ENCODE measurements at places on chromosomes 5 and 9. TPM values are rescaled to one million over a fixed set of nuclear protein-coding genes. Genes with fewer than 3 reads are reported as not detected.
A peak's percentile ranks its signal among the peaks of the same experiment; 100 is the strongest.

DNA sequence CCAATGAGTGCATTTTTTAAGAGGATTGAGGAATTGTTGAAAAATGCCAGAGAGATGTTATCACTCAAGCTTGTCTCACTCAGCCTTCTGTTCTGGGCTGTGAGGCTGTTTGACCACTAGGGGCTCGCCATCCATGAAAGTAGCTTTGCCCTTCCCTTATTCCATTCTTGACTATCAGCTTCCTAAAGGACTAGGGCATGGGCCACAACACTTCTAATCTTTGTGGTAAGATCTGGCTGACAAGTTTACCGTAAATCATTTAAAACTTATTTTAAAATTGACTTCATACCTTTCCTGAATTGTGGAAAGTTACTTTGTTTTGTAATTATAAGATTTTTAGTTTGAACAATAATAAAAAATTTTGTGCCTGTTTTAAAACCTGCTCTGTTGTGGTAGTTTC lies 49.5 kb downstream of the TJP2 start:
- peak; percentile 46 for DNase-seq

PCDHGA3 gene
- polyA plus RNA-seq = not detected

DNA sequence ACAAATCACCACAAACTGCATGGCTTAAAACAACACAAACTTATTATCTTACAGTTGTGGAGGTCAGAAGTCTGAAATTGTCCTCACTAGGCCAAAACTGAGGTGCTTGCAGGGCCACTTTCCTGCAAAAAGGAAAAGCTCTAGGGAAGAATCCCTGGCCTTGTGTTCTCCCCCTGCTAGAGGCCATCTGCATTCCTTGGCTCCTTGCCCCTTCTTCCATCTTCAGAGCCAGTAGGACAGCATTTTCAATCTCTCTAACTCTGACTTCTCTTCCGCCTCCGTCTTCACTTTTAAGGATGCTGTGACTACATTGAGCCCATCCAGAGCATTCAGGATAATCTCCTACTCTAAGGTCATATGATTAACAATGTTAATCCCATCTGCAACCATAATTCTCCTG lies 236.6 kb downstream of the CDK5RAP2 start:
- no peak for DNase-seq

DNA sequence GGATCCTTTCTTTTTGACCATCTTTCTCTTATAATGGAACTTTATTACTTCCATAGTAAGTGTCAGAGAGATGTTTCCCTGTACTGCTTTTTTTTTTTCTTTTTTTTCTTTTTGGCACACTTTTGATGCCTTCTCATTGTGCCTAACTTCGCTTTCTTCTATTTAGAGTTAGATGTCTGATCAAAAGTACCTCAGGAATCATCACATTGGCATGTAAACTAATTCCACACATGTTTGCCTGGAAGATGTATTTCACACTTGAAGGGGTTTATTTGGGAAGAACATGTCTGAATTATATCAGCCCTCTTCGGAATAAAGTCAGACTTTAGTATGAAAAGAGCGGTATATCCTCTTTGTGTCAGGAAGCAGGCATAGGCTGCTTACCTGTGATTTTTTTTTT lies 35.1 kb downstream of the SMARCA2 start:
- DNase-seq = no peak

PCDHGA8 gene
- polyA plus RNA-seq = 0.10 TPM

DNA sequence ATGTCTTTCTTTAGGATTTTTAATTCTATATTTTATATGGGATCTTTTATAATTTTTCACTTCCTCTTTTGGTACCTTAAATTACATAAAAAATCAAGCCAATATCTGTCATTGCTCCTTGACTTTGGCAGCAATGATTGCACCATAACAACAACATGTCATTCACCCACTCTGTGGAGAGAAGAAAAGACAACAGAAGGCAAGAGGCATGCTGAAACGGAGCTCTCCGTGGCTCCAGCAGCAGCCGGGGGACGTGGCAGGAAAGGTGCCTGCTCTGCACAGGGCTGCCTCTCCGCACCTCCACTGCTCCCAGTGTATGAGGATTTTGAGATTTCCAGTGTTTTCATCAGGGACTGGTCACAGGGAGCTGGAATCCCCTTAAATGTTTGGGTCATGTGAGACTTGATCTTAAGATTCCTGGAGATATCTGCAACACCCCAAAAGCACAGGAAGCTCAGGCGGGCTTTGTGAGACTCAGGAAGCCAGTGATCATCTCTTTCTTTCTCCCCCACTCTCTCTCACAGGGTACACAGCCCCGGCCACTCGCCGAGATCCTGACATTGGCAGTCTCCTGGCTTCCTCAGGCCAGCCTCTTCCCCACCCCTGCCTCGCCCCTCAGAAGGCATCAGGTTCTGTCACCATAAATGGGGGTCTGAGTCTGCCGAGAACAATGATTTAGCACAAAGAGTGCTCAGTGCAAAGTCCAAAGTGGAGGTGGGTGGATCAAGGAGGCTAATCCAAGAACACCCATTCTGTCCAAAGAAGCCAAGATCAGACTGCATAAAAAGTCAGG lies 74.6 kb downstream of the ACTL7B start:
- DNase-seq = peak; percentile 27

- no peak for DNase-seq
Observed at GRCh38 chr9:26264709-26265601, 586.7 kb upstream of the TUSC1 start.

FBP1 gene
- 207 TPM for polyA plus RNA-seq

GRCh38 chr5:84272771-84273516 lies 111.7 kb downstream of the EDIL3 start:
- no peak for DNase-seq

- no peak for DNase-seq
Observed at GRCh38 chr9:121141706-121142105, 60.0 kb downstream of the RAB14 start.

GPR151 gene
- polyA plus RNA-seq = 0.01 TPM

DNA sequence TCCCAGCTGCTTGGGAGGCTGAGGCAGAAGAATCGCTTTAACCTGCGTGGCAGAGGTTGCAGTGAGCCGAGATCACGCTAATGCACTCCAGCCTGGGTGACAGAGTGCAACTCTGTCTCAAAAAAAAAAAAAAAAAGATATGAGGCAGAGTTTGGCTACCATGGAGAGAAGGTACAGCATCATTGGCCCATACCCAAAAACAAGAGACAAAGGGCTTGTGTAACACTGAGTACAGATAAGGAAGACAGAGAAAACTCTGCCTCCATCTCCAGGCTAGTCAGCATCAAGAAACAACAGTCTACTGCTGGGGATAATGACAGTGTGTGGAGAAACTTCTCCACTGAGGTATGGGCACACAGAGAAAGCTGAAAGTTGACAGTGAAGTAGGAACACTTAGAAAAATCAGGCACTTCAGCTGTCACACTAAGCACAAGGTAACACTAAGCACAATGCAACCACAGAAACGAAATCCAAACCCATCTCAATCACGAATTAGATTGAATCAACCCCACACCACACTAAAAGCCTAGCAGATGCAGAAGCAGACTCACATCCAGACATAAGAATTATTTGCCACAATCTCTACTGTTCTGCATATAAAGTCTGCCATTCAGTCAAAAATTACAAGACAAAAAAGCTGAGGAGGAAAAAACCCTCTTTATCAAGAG lies 10.5 kb downstream of the PJA2 start:
- DNase-seq = no peak

DNA sequence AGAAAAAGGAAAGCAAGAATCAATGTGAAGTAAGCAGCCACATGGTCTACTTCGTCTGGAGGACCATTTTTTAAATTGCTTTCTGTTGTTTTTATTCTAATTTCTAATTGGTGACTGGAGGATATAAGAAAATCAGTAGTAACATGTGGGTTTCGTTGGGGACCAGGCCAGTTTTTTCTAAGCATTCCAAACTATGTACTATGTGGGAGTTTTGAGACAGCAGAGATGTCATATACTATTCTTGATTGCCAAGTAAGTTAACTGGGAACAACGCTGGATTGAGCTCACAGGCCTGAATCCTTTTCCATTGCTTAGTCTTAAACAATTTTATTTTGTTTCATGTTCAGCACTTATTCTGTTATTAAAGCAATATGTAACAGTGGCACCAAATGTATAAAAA lies 225.7 kb downstream of the TMEM167A start:
- DNase-seq = no peak

DNA sequence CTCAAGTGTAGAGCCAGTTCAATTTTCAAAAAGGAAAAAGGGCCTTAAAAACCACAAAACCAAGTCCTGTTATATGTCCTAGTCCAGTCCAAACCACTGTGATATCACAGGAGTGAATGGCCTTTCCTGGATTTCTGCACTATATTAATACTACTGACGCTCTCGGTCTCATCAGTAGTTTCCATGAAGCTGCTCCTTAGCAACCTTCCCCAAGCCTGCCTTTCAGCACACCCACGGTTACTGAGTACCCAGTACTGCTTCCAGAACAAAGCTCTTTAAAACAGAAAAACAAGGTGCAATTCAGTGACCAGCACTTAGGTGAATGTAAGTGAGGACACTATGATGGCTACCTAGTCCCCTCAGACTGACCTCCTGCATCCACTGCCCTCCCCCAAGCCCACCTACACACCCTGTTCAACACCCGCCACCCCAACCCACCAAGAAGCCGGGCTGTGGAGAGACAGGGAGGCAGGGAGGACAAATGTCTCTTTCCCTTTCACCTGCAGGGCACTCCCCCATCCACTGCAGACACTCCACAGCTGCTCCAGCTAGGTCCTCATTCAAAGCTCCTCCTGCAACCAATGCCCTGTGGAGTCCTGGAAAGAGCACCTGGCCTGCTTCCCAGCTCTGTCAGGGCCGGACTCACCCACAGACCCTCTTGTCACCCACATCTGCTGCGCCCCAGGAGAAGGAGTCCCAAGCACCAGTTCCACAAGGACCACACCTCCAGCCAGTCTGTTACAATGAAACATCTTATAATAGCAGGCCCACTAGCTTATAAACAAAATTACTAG lies 25.9 kb downstream of the PSMB7 start:
- peak; percentile 5 for DNase-seq

Data from small intestine (tissue), 16 donors.